Spleen (tissue), 13 donors: ENCODE measurements at places on chromosomes 3 and 15. TPM values are rescaled to one million over a fixed set of nuclear protein-coding genes. Genes with fewer than 3 reads are reported as not detected.

The CLDN18 gene
- total RNA-seq: not detected

DNA sequence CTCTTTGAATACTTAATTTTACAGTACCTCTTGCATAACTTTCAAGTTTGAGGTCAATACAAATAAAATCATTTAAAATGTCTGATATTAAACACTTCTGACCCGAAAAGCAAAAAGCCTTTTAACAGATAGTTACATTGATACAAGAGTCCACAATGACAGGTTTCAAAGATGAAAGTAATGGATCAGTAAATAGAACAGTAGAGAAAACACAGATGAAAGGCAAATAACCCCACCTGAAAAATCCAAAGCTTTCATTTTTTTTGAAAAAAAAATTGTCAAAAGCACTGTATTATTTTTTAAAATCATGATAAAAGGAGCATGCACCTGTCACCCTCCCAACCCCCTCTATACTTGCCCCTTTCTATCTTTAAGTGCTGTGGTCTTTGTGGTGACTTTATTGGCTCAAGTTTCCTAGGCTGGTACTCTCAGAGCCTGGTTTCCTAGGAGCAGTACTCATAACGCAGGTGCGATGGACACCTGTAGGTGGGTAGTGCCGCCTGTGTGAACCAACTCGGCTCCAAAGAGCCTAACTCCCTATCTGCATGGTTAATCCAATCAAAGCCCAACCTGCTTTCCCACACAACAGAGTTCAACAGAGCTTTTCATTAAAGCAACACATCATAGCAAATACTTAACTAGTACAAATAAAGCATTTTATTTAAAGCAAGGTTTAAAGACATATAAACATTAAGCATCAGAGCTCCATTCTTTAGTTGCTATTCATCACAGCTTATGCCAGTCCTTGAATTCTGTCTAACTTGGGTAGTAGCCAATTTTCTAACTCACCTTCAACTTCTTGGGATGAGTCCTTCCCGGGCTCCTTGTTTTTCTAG lies 32.2 kb downstream of the LIPC start:
- no peak for DNase-seq

DNA sequence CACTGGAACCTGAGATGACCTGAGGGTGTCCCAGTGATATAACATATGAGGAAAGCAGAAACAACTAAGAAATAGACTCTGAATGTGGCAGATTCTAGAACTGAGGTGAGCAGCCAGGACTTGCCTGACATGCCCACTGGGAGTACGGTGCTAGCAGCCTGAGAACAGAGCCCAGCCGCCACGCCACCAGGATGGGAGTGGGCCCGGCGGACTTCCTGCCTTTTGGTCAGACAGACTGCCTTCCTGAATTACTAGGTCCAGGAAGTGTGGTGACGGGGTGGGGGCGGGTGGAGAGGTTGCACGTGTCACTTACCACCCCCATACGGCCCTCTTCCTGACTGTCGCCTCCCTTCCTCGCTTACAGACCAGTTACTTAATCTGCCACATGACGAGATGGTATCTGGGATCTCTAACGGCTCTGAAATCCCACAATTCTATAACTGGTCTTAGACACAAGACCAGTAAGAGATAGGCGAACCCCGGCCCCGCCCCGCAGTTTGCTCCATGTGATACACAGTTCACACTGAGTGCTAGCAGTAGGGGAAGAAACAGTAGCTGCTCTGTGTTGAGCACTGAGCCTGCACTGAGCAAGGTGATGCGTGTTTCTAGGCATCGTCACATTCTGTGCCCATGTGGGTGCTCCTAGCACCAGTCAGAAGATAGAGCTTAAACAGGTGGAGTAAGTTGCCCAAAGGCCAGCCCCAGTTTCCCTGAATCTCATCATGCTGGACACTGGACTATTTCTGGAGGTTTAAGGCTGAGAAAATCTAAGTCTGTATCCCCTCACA lies 95.7 kb downstream of the CPN2 start:
- peak; percentile 91 for DNase-seq

GRCh38 chr3:142904639-142905436 lies 16.0 kb upstream of the PCOLCE2 start:
- no peak for DNase-seq

- no peak for DNase-seq
Measured at GRCh38 chr3:15286022-15286421, 46.4 kb downstream of the SH3BP5 start.

DNA sequence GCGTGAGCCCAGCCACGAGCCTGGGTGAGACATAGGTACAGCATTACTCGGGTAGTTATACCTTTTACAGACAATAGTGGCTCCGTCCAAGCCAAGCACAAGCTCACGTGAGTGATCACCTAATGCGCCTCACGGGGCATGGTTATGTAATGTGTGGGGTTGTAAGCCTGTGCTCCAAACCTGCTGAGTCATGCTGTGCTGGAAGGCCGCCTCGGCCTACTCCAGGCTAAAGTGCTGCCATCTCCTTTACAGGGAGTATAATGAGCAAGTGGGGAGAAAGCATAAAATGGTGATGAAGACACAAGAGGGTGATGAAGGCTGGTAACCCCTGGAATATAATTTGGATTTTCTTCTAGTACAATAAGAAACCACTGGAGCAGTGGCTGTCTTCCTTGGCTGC lies 175.8 kb upstream of the STT3B start:
- DNase-seq: no peak

GRCh38 chr3:174957081-174957480 lies 97.9 kb downstream of the NAALADL2 start:
- no peak for DNase-seq

- DNase-seq: no peak
Measured at GRCh38 chr15:89087161-89087829, 961 bp upstream of the ABHD2 start.

GRCh38 chr3:189629803-189630455 lies 1.3 kb upstream of the TP63 start:
- no peak for DNase-seq

- DNase-seq: no peak
Measured at GRCh38 chr3:85670634-85671205, 711.9 kb downstream of the CADM2 start.

The GAP43 gene
- not detected for total RNA-seq

GRCh38 chr3:23874359-23875112 lies 42.3 kb downstream of the NKIRAS1 start:
- no peak for DNase-seq

The HIGD2B gene
- total RNA-seq: not detected

DNA sequence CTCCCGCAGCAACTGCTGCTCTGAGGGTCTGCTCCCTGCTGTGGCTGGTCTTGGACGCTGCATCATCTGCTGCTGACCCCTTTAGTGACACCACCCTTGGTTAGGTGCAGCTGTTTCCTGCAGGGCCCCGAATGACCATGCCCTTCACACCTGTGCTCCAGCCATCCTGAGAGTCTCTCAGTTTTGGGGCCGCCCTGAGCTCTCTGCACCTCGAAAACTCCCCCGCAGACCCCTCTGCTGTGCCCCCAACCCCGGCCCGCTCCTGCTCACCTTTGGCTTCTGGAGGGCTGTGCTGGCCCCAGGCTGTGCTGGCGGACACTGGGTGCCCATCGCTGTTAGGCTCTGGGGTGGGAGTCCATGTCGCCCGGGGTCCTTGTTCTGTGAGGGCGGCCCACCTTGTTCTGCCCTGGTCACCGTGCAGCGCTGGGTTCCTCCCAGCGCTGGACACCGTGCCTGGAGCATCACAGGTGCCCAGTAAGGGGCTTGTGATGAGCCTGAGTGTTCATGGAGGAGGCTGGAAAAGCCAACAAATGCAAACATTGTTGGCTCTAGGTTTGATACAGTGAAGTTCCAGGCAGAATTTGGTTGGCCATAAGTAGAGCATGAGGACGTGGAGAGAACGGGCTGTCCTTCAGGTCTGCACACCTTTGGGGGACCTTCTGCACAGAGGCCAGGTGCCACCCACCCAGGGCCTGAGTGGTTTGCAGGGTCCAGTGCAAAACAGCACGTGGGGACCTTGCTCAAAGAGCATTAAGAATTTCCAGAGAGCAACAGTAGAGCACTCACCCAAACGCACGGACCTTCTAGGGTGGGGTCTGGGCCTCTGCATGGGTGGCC lies 12.3 kb downstream of the ABTB1 start:
- DNase-seq: peak; percentile 74

DNA sequence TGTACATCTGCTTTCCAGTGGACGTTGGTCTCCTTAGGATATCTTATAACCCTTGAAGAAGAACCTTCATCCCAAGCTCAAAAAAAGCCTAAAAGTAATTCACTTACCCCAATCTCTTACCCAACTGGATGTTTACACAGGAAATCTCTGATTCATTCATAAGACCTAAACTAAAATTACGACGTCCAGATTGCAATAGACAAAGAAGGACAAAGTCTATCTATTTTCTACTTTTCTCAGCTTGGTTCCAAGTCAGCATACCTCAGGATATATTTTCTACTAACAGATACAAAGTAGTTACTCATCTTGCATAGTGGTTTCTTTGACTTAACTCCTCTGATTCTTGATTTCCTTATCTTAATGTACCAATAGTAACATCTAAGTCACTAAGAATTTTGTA lies 669.9 kb downstream of the OTOL1 start:
- DNase-seq: no peak

DNA sequence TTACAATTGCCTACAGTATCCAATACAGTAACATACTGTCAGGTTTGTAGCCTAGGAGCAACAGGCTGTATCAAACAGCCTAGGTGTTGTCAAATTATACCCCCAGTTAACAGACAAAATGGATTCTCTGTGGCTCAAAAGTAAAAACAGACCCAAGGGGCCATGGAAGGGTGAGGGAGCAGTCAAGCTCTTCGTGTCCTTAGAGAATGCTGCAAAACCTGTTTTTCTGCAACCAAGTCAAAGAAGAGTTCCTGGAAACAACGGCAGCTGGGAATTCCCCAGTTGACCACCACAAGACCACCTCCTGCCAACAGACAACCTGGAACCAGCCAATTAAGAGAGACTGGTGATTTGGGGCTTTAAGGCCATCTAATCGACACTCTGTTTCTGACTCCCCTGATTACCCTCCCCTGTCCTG lies 11.1 kb upstream of the THUMPD3 start:
- no peak for DNase-seq

- no peak for DNase-seq
Measured at GRCh38 chr3:149965278-149965677, 5.4 kb downstream of the PFN2 start.

GRCh38 chr3:191275751-191276150 lies 53.4 kb upstream of the CCDC50 start:
- no peak for DNase-seq

The AGTR1 gene
- total RNA-seq: 4.3 TPM

The C3orf85 gene
- total RNA-seq: not detected

GRCh38 chr3:109984976-109985375 lies 647.6 kb upstream of the DPPA4 start:
- DNase-seq: no peak

The PTX3 gene
- 21.4 TPM for total RNA-seq
